ENCODE measurements at places on chromosomes 3 and 15. TPM values are rescaled to one million over a fixed set of nuclear protein-coding genes. Genes with fewer than 3 reads are reported as not detected.

The SPATA12 gene
- total RNA-seq: not detected

- H3K27ac ChIP-seq: no peak overlapping the region
- no peaks in the 10 kb centered on the region for H3K27me3 ChIP-seq
- no peaks in the 10 kb centered on the region for H3K4me1 ChIP-seq
- no peaks in the 10 kb centered on the region for H3K36me3 ChIP-seq
- H3K4me3 ChIP-seq: no peak overlapping the region
These were observed 30.2 kb downstream of the ITGA11 start for GRCh38 chr15:68401496-68402431.

DNA sequence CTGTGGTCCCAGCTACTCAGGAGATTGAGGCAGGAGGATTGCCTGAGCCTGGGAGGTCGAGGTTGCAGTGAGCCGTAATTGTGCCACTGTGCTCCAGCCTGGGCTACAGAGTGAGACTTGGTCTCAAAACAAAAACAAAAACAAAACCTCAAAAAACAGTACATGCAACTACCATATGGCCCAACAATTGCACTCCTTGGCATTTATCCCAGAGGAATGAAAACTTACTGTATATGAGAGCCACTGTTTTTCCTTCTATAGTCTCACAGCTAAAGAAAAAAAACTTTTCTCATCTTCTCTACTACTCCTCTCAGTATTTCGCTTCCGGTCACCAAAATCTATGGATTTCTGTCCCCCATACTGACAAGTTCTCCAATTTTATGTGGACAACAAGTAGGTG, 84.3 kb downstream of the FLNB start:
- H3K4me1 ChIP-seq: no peaks in the 10 kb centered on the region
- H3K27ac ChIP-seq: no peak overlapping the region
- DNase-seq: no peak
- H3K36me3 ChIP-seq: no peaks in the 10 kb centered on the region

DNA sequence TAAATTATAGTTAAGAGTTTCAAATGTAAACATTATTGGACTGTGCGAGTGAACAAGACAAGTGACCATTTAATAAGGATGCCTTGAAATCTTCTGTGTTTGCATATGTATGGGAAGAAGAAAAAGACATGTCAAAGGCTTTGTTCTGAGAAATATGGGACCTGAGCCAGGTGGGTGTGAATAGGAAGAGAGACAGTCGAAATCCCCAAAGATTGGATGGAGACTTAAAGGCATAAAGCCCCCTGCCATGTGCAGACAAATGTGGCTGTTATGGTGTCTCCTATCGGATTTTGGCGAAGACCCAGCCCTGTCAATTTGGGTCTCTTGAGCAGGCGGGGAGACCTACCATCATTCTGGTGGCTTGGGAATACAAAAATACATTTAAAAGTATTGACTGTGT, 16.9 kb downstream of the FXR1 start:
- no peak overlapping the region for H3K4me3 ChIP-seq
- no peak overlapping the region for H3K27ac ChIP-seq
- no peaks in the 10 kb centered on the region for H3K27me3 ChIP-seq
- no peaks in the 10 kb centered on the region for H3K36me3 ChIP-seq
- no peaks in the 10 kb centered on the region for H3K4me1 ChIP-seq

DNA sequence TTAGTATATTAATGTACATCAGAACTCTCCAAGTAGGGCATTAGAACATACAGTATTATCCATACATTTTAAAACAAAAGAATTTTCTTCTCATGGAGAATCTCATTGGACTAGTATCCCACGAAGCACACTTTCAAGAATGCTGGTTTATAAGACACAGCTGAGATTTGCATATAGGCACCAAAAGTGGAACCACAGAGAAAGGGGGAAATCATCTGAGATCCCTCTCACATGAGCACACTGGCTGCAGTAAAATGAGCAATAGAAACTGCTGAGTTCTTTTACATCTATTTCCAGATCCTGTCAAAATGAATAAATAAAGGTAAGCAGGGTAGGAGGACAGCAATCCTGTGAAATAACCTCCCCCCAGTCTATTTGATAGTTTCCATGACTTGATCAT, 665.3 kb downstream of the FHIT start:
- no peaks in the 10 kb centered on the region for H3K27me3 ChIP-seq
- no peak for DNase-seq
- H3K36me3 ChIP-seq: no peaks in the 10 kb centered on the region
- no peak overlapping the region for H3K4me3 ChIP-seq
- H3K27ac ChIP-seq: no peak overlapping the region

DNA sequence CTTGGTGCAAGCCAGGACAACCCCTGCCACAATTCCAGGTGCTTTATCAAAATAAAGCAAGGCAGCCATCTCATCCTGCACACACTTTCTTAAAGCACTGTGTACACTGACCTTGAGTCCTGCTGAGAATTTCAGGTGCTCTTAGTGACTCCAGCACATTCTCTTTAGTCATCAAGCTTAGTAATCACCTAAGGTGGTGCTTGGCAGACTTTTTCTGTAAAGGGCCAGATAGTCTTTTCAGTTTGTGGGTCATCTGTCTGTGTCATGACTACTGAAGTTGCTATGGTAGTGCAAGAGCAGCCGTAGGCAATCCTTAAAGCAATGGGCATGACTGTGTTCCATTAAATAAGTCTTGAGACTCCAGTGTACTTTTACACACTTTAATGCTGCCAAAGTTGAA, 36.4 kb downstream of the RIOX2 start:
- H3K4me3 ChIP-seq: no peak overlapping the region
- no peaks in the 10 kb centered on the region for H3K27me3 ChIP-seq
- no peak for DNase-seq
- H3K36me3 ChIP-seq: no peaks in the 10 kb centered on the region
- H3K4me1 ChIP-seq: no peaks in the 10 kb centered on the region

GRCh38 chr3:50155891-50156290, 767 bp downstream of the SEMA3F start:
- no peaks in the 10 kb centered on the region for H3K27me3 ChIP-seq
- H3K36me3 ChIP-seq: no peaks in the 10 kb centered on the region
- no peak for DNase-seq
- H3K27ac ChIP-seq: peak overlapping the region; percentile 90
- H3K4me3 ChIP-seq: peak overlapping the region; percentile 66

The TUSC7 gene
- not detected for total RNA-seq

Data from breast epithelium (tissue), 4 donors.